ENCODE measurements at places on chromosomes 3 and 15.

- no peak for DNase-seq
Measured at GRCh38 chr3:178768072-178768864, 232.0 kb downstream of the KCNMB2 start.

GRCh38 chr15:40906091-40906990 lies 12.1 kb downstream of the VPS18 start:
- DNase-seq, result peak; percentile 95

GRCh38 chr3:195212033-195212748 lies 58.8 kb downstream of the XXYLT1 start:
- DNase-seq, result no peak

GRCh38 chr3:105773291-105773690 lies 95.5 kb downstream of the CBLB start:
- no peak for DNase-seq

DNA sequence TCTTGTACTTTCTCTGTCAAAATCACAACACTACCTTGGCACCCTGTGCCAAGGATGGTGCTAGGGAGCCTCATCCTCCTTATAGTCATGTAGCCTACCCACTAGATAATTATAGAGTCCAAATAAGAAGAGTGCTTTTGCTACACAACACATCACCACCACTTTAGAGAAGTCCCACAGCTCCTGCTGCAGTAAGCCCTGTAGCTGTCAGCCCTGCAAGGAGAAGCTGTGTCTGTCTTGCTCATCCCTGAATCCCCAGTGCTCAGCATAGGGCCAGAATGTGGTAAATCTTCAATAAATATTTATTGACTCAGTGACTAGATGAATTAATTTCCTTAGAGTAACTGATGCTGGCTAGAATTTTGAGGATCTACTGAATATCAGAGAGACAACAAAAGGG lies 190.8 kb downstream of the ZNF621 start:
- no peak for DNase-seq

DNA sequence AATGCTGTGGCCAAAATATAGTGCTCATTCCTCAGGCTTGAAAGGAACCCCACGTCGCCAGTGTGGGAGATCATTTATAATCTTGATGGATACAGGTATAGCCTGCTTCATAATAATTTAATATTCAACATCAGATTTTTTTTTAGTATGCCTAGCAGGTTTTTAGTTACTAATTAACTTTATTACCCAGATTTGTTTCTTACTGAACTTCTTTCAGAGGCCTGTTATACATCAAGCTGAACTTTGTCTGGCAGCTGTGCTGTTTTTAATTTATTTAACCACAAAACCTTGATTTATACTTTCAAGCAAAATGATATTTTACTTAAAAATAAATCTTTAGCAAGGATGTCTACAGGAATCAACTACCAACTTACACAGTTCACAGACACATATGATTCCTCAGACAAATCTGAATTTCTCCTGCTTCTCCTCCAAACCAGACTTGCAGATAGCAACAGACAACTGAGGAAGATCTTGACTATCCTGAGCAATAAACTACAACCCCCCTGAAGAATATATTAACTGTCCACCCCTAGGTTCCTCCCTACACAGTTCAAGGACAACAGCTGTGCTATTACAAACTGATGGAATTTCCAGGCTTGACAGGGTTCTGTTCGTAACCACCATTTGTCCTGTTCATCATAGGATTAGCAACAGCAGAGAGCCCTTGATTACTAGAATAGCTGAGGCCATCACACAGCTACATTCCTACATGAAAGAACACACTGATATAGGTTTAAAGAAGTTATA lies 610 bp downstream of the MAP4 start:
- no peak for DNase-seq

DNA sequence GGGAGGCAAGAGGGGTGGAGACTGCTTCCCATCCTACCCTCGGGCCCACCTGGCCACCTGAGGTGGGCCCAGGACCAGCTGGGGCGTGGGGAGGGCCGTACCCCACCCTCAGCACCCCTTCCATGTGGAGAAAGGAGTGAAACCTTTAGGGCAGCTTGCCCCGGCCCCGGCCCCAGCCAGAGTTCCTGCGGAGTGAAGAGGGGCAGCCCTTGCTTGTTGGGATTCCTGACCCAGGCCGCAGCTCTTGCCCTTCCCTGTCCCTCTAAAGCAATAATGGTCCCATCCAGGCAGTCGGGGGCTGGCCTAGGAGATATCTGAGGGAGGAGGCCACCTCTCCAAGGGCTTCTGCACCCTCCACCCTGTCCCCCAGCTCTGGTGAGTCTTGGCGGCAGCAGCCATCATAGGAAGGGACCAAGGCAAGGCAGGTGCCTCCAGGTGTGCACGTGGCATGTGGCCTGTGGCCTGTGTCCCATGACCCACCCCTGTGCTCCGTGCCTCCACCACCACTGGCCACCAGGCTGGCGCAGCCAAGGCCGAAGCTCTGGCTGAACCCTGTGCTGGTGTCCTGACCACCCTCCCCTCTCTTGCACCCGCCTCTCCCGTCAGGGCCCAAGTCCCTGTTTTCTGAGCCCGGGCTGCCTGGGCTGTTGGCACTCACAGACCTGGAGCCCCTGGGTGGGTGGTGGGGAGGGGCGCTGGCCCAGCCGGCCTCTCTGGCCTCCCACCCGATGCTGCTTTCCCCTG lies 2.2 kb upstream of the FES start:
- no peak for DNase-seq

DNA sequence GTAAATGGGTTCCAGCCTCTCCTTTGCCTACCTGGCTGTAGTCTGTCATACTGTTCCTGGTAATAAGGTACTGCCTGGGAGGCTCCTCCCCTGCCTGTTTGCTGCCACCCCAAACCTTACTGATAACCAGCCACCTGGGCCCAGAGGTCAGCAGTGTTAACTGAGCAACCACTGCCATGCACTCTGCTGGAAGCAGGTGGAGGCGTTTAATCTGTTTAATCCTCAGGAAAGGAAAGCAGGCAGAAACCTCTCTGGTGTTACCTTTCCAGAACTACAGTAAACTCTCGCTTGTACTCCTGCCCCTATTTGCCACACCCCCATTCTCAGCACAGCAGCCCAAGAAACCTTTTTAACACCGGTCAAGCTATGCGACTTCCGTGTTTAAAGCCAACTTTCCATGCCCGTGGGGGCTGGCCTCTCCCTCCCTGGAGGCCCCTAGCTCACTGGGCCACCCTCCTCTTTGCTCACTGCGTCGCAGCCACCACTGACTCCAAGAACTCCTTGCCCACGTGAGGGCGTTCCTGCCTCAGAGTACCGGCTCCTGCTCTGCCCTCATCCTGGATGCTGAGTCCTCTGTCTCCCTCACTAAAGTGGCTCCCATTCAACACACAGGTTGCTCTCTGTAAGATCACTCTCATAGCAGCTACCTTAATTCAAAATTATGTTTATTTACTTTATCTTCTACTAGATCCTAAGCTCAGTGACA lies 8.3 kb downstream of the BDH1 start:
- peak; percentile 68 for DNase-seq

DNA sequence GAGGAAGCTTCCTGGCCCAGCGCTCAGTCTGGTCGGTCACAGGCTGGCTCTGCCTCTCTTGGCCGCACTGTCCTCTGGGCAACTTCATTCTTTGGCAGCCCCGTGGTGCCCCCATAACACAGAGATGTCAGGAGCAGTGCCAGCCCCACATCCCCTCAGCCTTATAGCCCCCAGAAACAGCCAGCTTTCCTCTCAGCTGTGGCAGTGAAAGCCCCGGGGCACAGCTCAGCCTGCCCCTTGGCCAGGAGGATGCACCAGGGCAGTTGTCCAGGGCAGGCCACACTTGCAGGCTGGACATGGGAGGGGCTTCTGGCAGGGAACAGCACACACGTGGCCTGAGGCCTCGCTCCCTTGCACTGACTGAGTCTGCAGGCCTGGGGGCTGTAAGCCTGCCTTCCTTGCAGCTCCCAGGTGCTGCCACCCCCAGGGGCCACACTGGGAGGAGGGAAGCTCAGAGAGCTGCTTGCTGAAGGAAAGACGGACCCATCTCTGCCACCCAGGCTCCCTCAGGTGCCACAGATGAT lies 10.3 kb upstream of the RHO start:
- DNase-seq, result no peak

DNA sequence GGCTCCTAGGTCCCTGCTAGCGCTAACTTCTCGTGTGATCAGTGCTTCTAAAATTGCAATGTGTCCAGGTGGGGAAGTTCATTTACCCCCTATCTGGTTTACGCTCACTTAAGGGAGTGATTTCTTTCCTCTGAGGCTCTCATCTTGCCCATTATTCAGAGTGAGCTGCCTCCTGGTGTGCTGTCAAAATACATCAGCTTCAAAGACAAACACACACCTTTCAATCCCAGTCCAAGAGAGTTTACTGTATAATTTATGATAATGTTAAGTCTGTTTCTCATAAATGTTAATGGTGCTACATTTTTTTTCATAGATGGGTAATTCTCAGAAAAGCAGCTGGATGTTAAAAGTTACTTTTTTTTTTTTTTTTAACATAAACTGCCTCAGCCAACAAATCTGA lies 112.3 kb downstream of the RORA start:
- no peak for DNase-seq

GRCh38 chr15:29568840-29569532 lies 253.3 kb downstream of the TJP1 start:
- peak; percentile 53 for DNase-seq

- peak; percentile 54 for DNase-seq
Measured at GRCh38 chr3:160038862-160039562, 50.4 kb downstream of the IL12A start.

DNA sequence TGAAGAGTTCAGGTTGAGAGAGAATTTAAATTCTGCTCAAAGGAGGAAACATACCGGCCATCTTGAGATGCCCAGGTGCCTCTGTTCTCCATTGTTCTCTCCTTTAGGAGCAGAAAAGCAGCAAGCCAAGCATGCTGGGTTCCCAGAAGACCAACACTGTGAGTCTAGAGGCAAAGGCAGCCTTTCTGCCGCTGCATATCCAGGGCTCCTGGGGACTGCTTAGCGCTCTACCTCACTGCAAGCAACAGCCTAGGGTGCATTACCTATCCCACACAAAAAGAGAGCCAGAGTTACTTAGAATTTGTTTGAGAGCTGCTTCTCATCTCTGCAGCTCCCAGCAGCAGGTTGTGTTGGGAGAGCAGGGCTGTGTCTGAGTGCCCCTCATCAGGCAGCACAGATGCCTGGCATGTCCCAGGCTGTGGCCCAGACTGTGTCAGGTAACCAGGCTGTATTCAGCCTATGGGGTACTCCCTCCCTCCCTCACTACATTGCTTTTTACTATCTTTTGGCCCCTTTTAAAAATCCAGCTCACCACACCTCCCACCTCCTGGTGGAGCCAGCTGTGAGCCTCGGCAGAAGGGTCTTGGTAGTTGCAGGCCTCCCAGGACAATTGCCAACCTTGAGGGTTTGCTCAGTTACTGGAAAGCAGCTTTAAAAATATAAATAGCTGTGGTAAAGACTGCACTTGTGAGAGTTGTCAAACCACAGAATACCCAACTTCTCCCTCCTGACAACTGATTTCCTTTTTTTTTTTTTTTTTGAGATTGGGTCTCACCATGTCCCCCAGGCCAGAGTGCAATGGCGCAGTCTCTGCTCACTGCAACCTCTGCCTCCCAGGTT lies 30.2 kb downstream of the BCL2L10 start:
- DNase-seq, result no peak

DNA sequence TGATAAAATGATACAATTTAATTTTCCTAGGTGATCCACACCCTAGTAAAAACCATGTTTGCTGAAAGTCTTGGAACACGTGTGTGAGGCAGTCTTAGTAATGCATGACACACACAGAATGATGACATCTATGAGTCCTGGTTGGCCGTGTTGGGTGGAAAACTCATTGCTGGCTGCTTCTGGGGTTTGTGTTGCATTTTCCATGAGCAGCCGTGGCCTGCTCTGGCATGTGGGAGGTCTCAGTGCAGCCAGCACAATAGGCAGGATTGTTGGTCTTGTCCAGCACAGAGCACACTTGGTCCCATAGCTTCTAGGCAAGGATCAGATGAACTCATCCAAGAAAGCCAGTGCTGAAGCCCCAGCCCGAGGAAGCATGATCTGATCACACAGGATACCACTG lies 172.8 kb upstream of the UBE3A start:
- no peak for DNase-seq

DNA sequence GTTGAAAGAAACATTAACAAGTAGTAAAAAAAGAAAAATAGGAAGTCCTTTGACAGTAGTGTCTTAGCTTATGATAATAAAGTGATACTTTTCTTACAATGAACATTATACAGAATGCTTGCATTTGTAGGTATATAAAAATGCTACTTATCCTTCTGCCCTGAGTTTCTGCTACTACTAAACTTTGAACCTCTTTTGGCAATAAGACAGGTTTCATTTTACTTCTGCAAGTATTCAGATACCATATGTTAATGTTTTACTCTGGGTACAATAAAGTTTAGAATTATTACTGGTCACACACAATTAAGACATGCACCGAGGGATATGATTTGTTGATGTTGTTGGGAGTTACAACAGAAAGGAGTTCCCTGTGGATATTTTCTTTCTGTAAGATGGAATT lies 57.9 kb downstream of the NEO1 start:
- no peak for DNase-seq

- no peak for DNase-seq
Measured at GRCh38 chr3:128369881-128370642, 96.6 kb downstream of the DNAJB8 start.

- DNase-seq, result no peak
Measured at GRCh38 chr3:135868801-135869200, 96.7 kb upstream of the PPP2R3A start.

GRCh38 chr3:106126067-106126845 lies 257.4 kb upstream of the CBLB start:
- DNase-seq, result no peak

DNA sequence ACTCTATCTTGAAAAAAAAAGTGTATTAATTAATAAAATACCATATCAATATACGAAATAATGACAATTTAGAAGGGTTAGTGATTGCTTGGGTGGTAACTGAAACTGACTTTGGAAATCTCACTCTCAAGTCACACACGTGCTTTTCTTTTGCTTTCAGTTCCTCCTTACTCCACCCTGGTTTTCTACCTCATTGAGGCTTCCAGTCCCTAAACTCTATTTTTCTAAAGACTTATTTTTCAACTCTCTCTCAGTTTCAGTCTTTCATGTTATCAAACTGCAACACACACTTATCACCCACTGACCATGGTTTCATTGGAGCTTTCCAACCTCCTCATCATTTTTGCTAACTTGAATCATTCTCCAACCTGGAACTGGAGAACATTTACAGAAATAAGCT lies 23.5 kb downstream of the IL12A start:
- DNase-seq, result no peak

DNA sequence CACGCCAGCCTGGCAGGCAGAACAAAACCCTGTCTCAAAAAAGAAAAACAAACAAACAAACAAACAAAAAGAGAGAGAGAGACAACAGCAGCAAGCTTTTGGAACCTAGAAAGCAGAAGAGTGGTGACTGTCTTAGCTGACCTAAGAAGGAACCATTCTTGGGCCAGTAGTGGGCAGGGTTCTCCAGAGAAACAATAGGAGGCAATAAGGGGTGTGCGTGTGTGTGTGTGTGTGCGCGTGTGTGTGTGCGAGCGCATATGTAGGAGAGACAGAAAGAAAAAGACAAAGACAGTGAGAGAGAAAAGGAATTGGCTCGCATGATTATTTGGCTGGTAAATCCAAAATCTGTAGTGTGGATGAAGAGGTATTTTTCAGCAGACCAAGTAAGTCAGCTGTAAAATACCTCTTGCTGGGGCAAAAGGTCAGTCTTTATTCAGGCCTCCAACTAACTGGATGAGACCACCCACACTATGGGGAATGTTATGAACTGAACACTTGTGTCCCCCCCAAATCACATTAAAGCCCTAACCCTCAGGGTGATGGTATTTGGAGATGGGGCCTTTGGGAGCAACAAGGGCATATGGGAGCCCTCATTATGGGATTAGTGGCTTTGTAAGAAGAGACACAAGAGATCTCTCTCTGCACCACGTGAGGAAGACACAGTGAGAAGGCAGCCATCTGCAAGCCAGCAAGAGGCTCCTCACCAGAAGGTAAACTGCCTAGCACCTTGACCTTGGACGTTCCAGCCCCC lies 15.1 kb upstream of the BLM start:
- DNase-seq, result no peak

Data from WTC11 (cell line).